ENCODE measurements at places on chromosomes 4 and X.

- no peak for DNase-seq
Observed at GRCh38 chr4:138599965-138600364, 357.8 kb upstream of the SLC7A11 start.

- DNase-seq = no peak
Observed at GRCh38 chr4:145930592-145930991, 8.0 kb downstream of the ZNF827 start.

DNA sequence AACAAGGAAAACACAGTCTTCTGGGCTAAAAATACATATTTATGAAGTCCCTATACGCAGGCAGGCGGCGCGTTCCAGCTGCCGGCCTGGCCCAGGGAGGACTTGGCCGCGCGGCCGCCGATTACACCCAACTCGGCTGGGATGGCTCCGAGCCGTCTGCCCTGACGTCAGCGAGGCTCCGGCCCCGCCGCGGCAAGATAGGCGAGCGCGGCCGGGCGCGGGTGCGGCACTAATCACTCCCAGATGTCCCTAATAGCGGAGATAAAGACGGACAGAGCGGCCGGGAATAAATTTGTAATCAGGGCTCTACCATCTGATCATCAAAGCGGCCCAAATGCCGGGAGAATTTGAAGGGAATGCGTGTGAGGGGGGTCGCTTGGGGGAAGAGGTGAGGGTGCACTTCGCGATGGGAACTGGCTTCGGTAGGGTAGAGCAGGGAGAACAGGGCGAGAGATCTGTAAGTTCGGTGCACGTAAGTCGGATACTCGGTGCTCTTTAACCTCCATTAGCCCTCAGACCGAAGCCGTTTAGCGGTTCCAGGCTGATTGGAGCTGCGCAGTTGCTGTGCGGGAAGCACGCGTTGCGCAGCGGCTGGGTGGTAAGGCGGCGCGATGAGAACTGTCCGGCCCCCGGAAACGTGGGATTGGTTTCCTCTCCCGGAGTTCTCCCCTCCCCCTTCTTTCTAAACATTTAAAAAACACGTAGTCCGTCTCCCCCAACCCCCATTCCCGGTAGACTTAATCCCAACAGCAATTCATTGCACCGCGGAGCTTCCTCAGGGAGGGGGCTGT is 7.7 kb downstream of the HAND2 start:
- DNase-seq = no peak

- no peak for DNase-seq
Observed at GRCh38 chr4:21507439-21507838, 441.1 kb downstream of the KCNIP4 start.

GRCh38 chr4:73019462-73020047 is 50.0 kb downstream of the COX18 start:
- no peak for DNase-seq

DNA sequence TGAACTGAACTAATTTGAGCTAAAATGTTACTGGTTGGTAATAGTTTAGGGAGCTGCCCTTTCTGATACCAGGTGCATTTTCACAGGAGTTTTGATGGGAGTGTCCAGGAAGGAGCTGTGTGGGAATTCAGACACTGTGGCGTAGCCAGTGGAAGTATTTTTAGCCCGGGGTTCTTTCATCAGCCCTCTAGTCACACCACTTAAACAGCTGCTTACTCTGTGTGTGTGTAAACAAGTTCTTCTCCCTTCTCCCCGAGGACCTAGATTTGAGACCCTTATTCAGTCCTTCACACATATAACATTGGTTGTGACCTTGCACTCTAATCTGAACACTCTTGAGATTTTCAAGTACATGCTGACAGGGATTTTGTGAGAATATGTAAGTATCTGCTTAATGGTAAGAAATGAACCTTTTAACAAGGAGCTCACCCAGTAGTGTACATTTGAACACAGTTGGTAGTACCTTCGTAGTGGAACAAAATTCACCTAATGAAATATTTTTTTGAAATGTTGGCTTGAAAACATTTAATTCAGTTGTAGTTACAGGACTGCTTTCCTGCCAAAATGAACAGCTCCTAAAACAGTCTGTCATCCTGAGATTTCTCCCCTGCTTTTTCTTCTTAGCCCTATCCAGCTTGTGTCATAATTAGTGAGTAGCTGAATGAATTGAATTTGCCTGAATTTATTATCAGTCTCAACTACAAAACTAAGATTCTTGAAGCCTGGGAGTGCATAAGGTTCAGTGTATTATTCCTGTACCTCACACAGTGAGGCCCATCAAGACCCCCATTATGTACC is 61.8 kb downstream of the BMPR1B start:
- no peak for DNase-seq

- no peak for DNase-seq
Observed at GRCh38 chr4:173461170-173461569, 62.3 kb upstream of the SCRG1 start.

DNA sequence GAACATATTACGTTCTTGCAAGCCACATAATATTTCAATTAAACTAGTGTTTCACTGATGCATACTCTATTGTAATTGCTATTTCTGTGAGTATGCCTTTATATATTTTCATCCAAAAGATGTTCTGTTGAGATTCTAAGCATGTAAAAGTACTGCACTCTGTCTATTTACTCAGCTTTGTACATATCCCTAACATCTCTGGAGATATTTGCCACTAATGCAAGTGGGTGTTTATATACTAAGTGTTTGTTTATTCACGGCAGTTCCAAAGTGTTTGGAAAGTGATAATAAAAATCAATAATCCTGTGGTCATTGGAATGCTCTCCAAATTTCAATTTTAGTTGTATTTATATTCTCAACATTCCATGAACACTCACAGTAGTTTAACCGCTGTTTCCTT is 1989.0 kb downstream of the C4orf33 start:
- DNase-seq = no peak

GRCh38 chr4:147928400-147928799 is 196.5 kb downstream of the ARHGAP10 start:
- DNase-seq = no peak

DNA sequence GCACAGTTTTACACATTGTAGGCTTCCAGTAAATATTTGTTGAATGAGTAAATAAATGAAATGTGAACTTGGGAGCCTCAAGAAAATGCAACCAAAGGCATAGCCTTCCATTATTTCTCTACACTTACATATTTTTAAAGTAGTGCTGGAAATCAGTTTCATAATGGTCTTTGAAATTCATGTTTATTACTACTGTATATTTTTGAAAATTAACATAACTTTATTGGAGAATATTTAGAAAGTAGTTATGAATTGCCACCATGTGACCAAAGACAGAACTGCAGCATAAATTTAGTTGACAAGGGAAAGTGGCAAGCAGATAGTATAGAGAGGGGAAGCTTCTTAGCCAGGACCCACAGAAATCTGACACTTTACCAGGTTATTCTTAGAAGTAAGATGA is 6.4 kb downstream of the TCEAL8 start:
- DNase-seq = no peak

DNA sequence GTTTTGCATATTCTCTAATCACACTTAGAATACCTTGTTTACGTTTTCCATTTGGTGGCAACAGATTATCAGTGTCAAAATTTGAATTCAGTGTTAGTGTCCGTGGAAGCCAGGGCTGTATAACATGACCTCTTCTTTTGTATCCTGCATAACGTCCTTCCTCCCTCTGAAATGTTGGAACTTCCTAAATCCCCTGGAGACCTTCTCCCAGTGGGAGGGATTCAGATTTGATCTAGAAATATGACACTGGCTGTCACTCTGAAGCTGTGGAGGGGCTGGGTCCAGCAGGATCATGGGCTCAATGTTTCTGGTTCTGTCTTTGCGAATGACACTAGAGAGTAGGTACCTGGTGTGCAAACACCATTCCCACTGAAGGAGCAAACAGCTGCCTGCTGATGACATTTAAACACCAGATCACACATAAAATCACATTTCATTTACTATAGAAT is 850 bp upstream of the CXCL3 start:
- DNase-seq = no peak

DNA sequence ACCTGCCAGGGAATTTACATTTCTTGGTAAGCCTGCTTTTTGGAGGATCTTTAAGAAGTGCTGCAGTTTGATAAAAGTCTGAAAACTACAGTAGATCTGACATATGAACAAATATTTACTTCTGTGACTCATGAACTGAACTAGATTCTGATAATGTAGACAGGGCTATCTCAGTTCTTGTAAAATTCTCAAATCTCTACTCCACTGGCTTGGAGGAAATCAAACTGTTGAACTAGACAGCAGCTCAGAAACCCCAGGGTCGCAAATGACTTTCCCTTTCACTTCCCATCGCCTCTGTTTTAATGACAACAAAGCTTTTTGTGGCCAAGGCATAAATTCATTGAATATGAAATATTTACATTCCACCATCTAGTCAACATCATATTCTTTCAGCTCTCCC is 15.4 kb upstream of the OCIAD1 start:
- no peak for DNase-seq

GRCh38 chr4:112378858-112379257 is 81.7 kb downstream of the ALPK1 start:
- DNase-seq = no peak

DNA sequence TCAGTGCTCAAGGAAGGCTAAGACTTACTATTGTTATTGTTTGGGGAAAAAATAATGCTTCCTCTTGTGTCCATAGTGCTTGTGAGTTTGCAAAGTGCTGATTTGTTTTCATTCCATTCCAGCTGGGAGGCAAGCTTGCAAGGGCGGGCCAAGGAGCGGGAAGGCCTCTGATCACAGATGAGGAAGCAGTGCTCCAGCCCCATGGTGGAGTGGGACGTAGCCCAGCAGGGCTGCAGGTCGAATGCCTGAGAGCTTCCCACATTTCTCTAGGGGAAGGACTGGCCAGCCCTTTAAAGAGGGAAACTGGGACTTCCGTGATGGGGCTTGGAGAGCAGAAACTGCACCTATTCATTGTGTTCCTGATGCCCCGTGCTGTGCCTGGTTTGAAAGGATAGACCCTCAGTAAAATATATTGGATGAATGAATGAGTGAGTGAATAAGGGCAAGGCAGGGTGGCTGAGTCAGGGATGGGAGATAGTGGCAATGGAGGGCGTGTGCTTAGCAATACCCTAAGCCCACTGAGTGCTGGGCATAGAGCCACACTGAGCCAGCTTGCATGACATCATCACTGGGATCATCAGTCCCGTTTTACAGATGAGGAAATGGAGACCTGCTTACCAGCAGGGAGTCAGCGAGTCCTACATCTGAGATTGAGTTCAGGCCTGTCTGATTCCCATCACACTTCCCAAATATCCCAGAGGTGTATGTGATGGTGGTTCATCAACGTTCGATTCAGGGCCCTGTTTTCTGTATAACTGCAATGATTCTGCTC is 17.9 kb upstream of the NSG1 start:
- DNase-seq = no peak

DNA sequence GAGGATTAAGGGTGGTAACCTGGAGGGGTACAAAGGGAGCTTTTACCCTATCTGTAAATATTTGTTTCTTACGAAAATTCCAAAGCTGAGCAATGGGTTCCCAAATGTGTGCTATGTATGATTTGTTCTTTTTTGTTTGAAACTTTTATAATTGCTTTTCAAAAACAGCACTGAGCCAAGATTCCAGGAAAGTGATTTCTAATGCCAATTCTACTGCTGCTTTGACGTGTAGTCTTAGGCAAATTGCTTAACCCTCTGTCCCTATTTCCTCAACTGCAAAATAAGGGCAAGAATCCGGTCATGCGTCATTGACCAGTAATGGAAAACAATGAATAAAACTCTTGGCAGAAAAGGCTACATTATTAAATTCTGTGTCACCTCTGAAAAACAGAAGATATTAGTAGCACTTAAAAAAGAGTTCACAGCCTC is 454.7 kb downstream of the IL15 start:
- no peak for DNase-seq

DNA sequence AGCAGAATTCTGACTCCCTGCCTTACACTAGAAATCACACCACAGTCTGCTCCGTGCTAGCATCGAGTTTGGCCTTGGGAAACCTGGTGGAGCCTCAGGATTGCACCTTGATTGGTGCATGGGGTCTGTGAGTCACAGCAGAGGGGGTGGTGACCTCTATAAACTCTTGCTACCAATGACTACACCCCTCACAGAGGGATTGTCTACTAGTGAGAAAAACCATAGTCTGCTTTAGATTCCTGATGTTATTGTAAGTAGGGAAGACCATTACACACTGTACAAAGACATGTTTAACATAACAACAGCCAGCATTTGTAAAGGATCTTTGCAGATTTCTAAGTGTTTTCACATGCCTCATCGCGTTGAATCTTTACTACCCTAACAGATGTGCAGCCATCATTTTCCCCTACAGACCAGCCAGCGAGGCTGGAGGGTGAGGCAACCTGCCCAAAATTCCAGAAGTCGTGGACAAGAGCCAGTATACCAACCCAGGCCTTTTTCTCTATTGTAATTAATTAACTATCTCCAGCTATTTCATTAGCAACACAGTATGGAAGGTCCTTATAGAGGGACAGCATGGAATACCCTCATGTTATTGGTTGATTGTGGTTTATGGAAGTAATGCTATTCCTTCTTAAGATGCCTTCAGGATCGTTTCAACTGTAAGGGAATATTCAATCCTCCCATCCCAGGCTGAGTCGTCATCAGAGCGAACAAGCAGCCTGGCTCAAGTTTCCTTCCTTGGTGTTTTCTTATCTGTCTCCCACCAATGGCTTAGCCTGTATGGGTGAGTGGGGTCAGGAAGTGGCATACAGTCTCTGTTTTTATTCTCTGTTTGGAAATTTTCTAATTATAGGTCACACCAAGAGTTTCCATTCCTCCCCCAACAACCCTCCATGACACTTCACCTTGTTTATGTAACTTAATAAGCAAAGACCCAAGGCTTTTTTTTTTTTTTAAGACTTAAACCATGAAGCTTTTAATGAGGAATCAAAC is 55.9 kb upstream of the KDR start:
- no peak for DNase-seq

- DNase-seq = no peak
Observed at GRCh38 chr4:76752861-76753501, 145.0 kb downstream of the SOWAHB start.

GRCh38 chrX:145881175-145881995 is 63.8 kb downstream of the SLITRK2 start:
- DNase-seq = no peak

- no peak for DNase-seq
Observed at GRCh38 chrX:118632862-118633261, 94.5 kb upstream of the IL13RA1 start.

DNA sequence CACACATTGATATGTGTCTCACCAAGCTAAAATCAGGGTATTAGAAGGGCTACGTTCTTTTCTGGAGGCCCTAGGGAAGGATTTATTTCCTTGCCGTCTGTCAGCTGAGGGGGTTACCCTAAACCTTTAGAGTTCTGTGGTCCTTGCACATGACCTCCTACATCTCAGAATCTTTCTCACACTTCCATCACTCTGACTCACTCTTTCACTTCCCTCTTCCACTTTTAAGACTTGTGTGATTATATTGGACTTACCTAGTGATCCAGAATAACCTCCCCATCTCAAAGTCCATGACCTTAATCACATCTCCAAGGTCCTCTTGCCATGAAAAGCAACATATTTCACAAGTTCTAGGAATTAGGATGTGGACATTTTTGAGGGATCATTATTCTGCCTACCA is 53.6 kb upstream of the FUNDC1 start:
- DNase-seq = no peak

GRCh38 chr4:89316931-89317366 is 9.3 kb upstream of the GPRIN3 start:
- no peak for DNase-seq

- no peak for DNase-seq
Observed at GRCh38 chrX:150696331-150696730, 3.1 kb downstream of the MTMR1 start.
